ENCODE measurements at places on chromosomes 4 and X.

DNA sequence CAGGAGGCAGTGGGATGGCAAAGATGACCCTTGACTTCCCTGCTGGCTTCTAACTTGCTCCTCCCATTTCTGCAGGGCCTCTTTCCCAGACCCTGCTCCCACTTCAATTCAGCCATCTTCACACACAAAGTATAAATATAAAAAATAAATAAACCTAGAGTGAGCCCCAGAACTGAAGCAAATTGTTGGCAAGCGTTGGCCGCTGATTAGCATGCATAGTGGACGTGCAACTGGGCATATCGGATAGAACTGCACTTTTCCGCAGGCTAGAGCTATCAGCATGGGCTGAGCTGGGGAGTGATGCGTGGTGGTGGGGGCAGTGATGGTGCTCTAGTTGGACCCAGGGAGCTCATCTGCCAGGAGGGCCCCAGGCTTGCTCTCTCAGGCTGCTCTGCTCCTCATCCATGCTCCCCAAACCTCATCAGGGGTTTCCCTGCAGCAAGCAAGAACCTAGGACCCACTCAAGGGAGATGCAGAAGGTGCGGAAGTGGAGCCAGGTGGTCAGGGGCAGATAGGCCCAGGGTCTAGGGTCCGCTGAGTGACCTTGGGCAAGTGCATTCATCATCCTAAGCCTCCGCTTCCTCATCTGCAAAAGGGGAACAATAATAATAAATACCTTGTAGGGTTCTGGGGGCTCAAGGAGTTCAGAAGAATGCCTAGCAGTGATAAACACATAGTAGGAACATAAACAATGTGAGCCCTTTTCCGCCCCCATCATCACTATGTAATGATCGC lies 146.8 kb upstream of the PJA1 start:
- DNase-seq = no peak

- no peak for DNase-seq
Measured at GRCh38 chr4:26503427-26503826, 13.1 kb upstream of the CCKAR start.

- no peak for DNase-seq
Measured at GRCh38 chrX:18194688-18195087, 26.0 kb downstream of the BEND2 start.

DNA sequence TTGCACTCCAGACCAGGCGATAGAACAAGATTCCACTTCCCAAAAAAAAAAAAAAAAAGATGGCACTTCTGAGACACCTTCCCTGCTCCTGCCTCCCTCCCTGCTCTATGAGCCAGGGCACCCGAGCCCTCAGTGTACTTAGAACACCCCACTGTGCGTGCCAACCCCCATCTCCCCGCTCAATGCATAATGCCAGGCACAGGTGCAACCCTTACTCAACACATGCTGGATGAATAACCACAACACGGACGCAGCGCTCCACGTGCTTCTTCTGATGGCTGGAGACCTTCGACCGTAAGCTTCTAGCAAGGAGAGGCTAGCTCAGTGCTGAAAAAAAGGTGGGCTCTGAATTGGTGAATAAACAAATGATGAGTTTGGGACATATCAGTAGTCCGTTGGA lies 19.9 kb upstream of the IRAK1 start:
- no peak for DNase-seq

GRCh38 chrX:152038804-152039203 lies 64.3 kb upstream of the GABRE start:
- peak; percentile 4 for DNase-seq

DNA sequence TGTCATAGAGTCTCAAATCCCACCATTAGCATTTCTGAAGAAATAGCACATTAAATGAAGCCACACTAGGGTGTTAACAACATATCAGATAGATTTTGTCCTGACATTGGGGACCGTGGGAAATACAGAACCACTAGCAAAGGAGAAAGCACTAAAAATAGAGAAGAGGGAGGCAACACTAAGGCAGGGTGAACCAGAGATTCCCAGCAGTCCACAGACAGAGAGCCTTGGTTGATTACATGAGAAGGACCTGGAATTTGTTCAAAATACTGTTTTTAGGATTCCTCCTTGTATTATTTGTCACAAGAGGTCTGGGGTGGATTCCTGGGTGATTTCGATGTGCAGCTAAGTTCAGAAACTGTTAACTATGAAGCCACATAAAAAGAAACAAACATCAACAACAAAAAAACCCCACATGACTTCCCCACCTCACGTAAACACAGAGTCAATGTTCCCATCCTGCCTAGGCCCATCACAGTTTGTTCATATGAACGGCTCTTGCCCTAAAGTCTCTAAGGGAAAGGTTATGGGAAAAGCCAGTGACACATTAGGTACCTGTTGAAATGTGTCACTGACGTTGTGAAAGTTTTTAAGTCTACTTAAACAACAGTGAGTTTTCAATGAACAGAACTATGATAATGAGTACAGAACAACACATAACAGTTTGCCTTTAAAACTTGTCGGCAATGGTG lies 23.6 kb upstream of the GRSF1 start:
- no peak for DNase-seq

DNA sequence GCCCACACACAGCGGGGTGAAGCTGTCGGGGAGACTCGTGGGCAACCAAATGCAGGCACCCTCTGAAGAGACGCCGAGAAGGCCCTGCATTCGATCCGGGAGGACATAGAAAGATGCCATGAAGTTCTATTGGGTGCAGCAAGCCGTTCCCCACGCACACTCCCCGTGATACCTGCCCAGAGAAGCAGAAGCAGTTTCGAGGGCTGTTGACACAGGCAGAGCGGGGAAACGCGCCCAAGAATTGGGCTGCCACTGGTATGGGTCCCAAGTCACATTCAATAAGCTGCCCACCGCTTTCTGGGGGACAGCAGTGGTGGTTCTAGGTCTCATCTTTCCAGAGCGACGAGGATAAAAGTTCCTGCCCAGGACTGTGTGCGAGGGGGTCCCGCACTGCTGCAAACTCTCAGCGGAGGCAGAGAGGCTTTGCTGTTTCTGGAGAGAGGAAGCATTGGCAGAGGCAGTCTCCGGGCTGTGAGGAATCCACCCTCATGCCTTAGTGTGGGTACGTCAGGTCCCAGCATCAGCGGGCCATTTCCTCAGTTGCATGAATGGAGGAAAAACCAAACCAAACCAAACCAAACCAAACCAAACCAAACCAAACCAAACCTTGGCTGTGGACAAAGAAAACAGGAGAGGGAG lies 10.1 kb downstream of the PITX2 start:
- no peak for DNase-seq

DNA sequence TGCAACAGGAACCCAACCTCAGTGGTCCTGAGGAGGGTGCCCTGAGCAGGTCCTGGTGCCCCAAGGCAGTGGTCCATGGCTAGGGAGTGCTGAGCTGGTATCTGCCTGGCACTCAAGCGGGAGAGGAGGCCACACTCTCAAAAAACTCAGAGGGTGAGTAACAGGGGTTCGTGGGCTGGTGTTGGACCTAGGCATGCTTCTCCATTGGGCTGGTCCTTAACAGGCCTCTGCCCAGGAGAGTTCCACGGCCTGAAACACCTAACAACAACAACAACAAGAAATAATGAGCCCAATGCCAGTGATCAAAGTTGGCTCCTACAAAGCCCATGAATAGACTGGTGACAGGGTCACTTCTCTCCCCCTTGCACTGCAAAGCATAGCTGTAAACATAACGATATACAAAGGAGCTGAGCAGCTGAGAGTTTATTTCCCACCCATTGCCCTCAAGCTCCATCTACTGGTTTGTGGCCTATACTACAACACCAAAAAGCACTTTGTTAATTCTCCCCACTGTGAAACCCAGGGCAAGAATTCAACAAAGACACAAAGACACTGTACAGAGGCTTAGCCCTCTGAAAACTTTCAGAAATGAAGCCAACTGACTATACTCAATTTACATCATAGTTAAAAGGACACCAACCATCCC lies 736.1 kb upstream of the ADGRL3 start:
- DNase-seq = peak; percentile 25

- DNase-seq = no peak
Measured at GRCh38 chr4:172543249-172543648, 625.4 kb upstream of the GALNT7 start.

- DNase-seq = no peak
Measured at GRCh38 chrX:65689377-65689776, 21.9 kb downstream of the MSN start.

GRCh38 chr4:155066871-155067270 lies 141.6 kb upstream of the NPY2R start:
- no peak for DNase-seq

DNA sequence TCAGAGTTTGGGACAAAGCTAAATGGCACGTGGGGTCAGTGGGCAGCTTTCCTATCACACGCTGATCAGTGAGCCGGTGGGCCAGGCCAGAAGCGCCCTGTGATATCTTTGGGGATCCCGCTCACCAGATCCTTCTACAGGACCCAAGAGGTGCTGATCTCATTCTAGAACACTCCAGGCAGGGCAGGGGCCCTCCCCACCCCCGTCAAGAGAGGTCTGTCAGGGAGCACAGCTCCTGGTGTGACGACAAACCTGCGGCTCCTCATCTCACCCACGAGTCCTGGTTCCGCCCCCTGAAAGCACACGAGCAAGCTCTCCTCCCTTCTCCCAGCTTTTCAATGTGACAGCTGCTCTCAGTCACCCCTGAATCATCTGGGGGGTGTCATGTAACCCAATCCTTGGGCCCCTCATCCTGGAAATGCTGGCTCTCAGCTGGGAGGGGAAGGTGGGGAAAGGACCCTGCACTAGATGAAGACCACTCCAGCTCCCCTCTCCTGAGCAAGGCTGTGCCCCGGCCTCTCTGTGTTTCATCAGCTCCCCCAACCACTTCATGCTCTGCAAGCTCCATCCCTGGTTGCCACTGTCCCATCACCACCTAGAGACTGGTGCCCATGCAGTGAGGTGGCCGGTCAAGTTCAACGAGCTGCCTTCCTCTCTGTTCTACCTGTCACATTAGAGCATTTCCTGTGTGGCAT lies 4.6 kb downstream of the HCFC1 start:
- no peak for DNase-seq

DNA sequence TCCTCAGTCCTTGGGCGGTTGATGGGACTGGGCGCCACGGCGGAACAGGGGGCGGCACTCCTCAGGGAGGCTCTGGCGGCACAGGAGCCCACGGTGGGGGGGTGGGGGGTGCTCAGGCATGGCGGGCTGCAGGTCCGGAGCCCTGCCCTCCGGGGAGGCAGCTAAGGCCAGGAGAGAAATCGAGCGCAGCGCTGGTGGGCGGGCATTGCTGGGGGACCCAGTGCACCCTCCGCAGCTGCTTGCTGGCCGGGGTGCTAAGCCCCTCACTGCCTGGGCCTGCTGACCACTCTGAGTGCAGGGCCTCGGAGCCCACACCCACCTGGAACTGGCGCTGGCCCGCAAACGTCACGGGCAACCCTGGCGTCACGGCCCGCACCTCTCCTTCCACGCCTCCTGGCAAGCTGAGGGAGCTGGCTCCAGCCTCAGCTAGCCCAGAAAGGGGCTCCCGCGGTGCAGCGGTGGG lies 164.9 kb upstream of the AGA start:
- no peak for DNase-seq

DNA sequence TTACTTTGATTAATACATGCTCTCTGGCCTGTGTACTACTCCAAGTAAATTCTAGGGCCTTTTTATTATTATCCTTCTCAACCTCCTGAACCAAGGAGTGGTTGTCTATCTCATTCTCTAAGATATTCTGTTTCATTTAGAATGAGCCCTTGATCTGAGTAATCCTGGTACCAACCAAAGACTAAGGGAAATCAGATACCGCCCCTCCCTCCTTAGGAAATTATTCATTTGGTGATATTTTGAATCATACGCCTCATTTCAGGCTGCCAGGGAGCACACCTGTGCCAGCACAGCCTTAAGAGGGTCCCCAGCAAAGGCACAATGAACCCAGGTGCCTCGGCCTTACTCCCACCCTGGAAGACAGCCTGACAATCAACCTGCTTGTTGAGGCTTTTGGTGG lies 73.2 kb upstream of the STARD8 start:
- DNase-seq = no peak

DNA sequence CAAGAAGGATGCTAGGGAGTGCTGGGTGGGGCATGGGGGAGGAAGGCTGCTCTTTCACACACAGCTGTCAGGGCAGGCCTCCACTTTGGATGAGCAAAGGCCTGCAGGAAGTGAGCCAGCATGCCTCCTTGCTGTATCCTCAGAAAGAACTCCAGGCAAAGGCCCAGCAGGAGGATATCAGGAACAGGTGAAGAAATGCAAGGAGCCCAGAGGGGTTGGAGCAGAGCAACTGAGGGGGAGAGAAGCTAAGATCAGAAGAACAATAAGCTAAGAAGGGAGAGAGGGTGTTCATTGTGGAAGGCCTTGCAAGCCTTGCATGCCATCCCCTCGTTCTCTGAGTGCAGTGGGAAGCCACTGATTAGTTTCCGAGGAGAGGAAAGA lies 115.1 kb downstream of the CAMK2D start:
- DNase-seq = no peak

GRCh38 chr4:127782275-127783025 lies at the start of gene HSPA4L:
Gene HSPA4L, plus strand, starts transcription at chr4:127782322. Its CDS starts 229 bp downstream, at chr4:127782551.
- no peak for DNase-seq

DNA sequence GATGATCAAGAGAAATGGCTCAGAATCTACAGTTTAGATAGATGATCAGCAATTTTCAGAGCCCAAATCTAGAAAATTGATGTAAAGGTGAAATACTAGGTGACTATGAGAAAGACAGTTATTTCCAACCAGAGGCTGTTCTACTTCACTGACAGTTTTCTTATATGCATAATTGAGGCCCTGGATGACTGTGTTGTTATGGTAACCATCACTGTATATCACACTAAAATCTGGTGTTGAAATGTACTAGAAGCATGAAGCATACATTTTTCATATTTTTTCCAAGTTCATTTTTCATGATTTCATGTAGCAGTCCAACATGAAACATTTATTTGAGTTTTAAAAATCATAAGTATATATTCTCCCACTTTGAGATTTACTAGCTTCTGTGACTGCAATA lies 87.4 kb downstream of the ATXN3L start:
- DNase-seq = no peak

- no peak for DNase-seq
Measured at GRCh38 chrX:113728937-113729336, 854.9 kb upstream of the HTR2C start.

- no peak for DNase-seq
Measured at GRCh38 chr4:155608225-155608885, 58.3 kb upstream of the GUCY1A1 start.

GRCh38 chr4:174255786-174256185 lies 27.7 kb downstream of the FBXO8 start:
- no peak for DNase-seq

DNA sequence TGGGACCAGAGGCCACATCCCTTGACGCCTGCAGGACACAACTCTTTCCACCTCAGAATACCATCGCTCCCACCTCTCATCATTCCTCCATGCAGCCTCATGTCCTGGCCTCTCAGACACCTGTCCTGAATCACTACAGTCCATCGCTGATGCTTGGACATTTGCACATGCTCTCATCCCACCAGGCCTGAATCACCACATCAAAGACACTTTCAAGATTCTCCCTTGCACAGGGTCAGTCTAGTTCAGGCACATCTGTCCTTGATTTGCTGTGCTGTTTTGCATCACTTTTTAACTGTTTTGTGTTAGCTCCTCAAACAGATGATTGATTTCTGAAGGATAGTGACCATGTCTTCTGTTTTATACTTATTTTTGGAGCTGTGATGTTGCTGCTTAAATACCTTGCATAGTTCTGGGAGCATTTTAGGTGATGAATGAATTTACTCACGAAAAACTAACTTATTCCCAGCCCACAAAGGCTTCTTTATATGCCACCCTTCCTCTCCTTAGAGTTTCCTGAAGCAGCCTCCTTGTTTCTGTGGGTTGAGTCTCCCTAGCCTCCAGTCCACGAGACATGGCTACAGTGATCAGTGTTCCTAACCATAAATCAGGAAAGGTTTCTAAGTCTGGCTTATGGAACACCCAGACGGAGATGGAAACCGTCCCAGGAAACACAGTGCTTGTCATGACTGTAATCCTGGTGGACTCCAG lies 2.6 kb downstream of the FAM114A1 start:
- peak; percentile 54 for DNase-seq

All from COLO829 (cell line).